Stimulated activated CD8-positive, alpha-beta memory T cell treated with anti-CD3 and anti-CD28 coated beads, Interleukin-15, amount 100 ng/mL, for 48 hours (primary cell): ENCODE measurements at places on chromosomes 11 and 22.

- DNase-seq, result no peak
Observed at GRCh38 chr11:85961930-85962363, 106.8 kb downstream of the CCDC83 start.

GRCh38 chr22:22666307-22667091 lies 22.1 kb downstream of the GGTLC2 start:
- no peak for DNase-seq

DNA sequence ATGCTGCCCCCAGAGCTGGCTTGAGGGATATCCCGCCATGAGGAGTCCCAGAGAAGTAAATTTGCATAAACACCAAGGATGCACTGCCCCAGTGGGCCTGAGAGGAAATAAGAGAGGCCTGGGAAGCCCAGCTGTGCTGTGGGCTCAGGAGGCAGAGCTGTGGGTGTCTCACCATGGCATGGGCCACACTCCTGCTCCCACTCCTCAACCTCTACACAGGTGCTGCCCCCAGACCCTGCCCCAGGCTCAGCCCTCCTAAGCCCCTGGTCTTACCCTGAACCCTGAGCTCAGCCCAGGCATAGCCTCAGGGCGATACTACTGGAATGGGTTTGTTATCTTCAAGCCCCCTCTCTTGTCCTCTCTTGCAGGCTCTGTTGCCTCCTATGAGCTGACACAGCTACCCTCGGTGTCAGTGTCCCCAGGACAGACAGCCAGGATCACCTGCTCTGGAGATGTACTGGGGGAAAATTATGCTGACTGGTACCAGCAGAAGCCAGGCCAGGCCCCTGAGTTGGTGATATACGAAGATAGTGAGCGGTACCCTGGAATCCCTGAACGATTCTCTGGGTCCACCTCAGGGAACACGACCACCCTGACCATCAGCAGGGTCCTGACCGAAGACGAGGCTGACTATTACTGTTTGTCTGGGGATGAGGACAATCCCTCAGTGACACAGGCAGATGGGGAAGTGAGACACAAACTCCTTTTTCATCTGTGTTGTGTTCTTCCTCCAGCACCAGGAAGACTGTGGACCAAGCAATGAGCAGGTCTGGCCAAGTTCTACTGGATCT lies 59.9 kb downstream of the GGTLC2 start:
- DNase-seq, result no peak

DNA sequence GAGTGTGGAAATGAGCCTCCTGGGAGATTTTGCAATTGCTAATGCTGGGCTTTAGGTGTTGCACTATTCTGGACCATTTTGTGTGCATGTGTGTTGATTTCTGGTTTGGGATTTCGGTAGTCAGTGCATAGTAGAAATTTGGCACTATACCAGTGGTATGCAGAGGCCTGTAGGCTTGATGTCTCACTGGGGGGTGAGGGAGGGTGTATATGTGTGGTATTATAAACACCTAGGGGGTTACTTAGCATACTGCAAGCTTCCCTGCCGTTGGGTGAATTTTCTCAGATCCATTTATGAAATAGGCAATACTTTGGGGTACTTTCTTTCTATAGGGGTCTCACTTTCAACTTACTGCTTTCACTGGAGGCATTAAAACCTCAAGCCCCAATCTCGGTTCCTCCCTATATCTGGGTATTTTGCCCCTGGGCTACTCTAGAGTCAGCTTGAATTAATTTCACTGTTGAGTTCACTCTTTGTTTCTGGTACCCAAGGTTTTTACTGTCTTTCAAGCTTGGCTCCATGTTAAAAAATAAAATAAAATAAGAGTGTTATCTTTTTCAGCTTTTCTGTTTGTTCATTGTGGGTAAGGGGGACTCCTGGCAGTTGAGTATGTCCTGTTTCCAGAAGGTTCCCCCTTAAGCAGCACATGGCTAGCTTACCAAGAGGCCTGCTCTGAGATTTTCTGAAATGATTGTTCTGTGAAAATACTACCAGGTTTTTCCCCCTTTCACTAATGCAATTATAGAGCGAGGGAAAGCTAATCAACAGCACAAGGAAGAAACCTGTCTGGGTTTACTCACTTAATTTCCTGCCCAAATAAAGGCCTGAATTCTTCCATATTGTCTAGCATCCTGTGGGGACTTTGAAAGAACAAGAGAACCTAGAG lies 45.8 kb downstream of the PPFIBP2 start:
- no peak for DNase-seq

GRCh38 chr22:20659258-20659657 lies 114.7 kb upstream of the SERPIND1 start:
- no peak for DNase-seq

DNA sequence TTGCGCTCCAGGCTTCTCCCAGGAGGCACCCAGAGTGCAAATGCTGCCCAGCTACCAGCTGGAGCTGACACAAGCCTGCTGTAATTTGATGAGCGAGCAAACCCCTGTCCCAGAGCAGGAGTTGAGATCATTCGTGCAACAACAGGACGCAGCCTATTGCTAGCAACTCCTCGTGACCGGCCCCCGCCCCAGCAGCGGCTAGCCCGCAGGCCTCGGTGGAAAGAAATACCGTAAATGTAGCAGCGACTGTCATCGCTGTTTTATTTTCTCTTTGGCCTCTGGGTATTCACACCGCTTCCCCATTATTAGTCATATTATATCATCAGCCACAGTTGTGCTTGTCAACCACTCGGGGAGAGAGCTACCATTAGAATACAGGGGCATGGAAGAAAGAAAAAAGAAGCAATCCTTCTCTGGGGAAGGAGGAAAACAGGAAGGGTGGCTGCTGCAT lies 59.2 kb upstream of the ATXN10 start:
- DNase-seq, result peak; percentile 21

GRCh38 chr22:36741968-36742367 lies 34.0 kb downstream of the IFT27 start:
- DNase-seq, result no peak

DNA sequence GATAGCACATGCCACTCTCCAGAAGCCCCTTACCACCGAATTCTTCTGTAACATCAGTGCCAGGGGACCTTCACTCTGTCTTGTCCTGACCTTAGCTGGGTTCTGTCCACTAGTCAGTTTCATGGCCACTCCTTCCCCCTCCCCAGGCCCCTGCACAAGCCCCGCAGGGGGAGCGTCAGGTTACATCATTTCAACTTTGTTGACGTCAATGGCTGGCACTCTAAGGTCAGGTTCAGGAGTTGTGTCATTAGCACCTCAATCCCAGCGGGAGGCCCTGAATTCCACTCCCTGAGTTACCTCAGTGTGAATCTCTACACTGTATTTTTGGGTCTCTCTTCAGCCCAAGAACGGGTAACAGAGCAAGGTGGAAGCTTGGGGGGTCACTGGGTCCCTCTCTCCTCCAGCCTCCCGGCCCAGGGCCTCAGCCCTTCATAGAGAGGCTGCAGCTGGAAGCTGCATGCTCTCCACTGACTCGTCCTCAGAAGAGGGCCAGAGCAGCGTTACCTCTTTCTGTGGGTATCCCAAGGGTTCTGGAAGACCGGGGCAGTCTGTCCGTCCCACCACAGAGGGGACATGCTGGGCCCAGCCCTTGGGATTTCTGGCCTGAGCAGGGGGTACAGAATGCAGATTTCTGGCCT lies 10.3 kb downstream of the USH1C start:
- no peak for DNase-seq

DNA sequence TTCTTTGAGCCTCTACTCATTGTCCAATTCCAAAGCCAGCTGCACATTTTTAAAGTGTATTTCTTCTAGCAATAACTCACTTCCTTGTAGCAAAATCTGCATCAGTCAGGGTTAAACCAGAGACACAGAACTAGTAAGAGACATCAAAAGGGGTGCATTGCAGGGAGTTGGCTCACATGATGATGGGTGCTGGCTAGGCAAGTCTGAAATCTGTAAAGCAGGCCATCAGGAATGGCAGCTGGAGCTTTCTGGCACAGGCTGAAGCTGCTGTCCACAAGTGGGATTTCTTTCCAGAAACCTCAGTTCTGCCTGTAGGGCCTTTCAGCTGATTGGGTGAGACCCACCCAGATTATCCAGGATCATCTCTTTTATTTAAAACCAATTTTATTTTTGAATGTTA lies 698.1 kb downstream of the NTM start:
- DNase-seq, result no peak

DNA sequence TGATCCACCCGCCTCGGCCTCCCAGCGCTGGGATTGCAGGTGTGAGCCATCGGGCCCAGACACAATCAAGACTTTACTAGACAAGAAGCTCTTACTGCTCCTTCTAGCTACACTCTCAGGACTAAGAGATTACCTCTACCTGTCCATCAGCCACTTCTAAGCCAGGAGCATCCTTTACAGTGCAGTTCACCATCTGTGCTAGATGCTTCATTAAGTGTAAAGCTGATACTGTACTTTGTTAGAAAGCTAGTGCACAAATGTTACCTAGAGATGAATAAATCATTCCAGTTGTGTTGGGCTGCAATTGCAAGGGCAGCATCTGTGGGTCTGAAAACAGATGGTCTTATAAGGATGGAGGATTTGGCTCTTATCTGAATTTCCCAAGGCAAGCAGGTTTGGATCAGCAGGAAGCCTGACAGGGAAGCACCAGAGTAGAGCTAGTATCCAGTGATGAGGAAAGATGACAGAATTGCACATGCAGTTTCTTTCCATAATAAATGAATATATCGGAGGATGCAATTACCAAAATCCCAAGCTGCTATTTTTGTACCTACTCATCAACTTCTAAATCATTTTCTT lies 58.3 kb downstream of the FAM168A start:
- DNase-seq, result no peak

GRCh38 chr11:38345286-38345685 lies 1747.2 kb upstream of the RAG2 start:
- no peak for DNase-seq

- DNase-seq, result peak; percentile 93
Observed at GRCh38 chr11:67277231-67277961, 11.1 kb downstream of the GRK2 start.

DNA sequence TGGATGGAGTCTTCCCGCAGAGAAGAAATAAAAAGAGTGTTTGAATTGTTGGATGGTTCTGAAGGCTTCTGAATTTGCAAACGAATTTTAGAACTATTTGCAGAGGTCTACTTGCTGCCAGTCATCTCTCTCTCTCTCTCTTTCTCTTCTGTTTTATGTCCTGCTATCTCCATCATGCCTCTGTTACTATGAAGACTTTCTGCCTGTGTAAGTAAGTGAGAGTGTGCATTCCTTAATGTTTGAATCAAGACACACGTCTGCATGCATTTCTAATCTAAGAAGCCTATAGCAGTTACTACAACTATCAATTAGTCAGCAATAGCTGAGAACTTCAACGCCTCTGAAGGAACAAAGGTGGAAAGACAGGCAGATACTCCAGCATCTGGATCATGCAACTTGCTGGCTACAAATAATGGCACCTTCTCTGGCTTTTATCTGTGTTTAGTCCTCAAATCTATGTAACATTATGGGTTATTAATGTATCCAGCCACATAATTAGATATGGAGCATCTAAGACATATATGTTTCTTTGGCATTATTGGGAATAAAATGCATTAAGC lies 191.5 kb upstream of the BLID start:
- no peak for DNase-seq

DNA sequence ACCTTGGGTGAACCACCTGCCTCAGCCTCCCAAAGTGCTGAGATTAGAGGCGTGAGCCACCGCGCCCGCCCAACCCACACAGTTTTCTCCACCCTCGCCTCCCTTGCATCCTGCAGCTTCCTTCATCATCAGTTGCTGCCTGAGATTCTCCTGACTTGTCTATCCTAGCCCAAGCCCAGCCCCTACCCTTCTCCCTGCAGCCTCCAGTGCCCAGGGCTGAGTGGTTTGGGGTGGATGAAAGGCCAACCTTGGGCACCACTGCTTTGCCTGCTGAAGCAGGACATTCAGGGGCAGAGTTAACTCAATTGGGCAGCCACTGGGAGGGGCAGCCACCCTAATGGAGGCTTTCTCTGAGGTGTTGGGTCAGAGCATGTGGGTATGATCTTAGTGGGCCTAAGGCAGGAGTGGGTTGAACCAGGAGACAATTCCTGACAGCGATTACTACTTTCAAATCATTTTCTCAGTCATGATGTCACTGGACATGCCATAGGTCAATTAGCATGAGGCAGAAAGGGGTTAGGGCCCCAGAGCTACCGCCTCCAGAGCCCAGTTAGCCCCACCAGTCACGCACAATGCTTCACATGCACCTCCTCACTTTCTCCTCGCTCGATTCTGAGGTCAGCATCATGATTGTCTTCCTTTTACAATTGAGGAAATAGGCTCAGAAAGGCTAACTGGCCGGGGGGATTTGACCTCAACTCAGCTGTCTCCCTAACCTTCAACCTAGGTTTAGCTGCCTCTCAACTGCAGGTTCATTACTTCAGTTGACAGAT lies 1.0 kb upstream of the FKBP2 start:
- DNase-seq, result no peak

DNA sequence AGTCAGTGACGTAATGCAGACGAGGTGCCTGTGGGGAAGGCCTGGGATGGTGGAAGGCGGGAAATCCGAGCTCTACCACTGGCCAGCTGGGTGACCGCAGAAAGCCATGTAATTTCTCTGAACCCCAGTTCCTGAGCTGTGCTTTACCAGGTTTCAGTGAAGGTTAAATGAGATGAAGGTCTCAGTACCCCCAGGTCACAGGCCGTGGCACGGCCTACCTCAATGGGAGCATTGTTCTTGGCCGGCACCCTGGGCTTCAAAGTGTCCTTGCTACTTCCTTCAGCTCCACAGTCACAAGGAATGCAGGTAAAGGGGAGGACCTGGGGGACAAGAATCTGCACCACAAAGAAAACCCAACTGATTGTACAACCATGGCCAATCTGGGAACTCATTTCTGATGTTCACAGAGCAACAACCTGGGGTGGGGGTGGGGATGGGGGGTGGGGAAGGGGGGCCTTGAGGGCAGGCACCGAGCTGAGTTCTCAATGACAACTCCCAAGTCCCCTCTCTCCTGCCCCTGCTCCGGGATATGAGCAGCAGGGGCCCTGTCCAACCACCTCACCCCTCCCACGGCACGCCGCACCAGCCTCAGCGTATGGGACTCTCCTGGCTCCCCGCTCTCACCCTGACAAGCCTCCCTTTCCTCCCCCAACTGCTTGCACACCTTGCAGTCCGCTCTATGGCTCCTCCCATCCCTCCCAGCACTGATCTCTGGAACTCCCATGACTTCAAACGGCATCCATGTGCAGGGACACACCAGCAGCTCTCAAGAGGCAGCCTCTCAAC lies 59.1 kb upstream of the ARFGAP3 start:
- DNase-seq, result no peak

DNA sequence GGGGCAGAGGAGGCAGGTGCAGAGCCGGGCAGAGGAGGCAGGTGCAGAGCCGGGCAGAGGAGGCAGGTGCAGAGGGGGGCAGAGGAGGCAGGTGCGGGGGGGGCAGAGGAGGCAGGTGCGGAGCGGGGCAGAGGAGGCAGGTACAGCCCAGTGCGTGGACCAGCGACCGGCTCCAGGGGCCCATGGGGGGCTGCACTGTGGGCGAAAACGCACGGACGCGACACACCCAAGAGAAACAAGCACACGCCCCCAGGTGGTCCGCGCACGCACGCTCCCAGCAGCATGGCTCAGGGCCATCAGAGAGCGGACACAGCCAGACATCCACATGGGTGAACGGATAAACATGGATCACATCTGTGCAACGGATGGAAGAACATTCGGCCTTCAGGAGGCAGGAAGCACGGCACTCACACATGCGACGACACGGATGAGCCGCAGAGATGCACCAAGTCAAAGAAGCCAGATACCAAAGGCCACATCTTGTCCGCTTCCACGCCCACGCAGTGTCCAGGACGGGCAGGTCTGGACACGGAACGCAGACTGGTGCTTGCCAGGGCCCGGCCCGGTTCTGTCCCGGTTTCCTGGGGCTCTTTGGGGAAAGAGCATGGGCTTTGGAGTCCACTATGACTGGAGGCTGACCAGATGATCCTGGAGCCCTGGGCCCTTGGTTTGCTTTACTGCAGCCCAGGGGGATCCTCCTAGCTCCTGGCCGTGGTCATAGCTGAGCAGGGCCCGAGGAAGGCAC lies 21.8 kb downstream of the OSBPL5 start:
- no peak for DNase-seq
